ENCODE measurements at places on chromosomes 7 and 10.
A peak's percentile ranks its signal among the peaks of the same experiment; 100 is the strongest.

DNA sequence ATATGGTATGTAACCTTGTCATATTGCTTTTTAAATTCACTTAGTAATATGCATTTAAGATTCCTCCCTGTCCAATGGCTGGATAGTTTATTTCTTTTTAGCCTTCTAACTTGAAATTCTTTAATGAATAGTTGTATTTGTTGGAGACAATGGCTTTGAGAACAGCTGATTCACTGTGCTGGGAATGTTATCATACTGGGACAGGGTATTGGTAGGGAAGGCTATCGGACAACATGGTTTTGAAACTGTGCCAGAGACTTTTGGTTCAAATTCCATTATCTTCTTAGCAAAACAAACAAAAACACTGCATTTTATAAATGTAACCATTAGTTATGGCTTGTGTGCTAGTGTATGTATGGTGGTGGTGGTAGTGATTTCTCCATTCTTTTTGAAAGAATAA is 517.1 kb upstream of the ANKRD30A start:
- DNase-seq, result no peak

DNA sequence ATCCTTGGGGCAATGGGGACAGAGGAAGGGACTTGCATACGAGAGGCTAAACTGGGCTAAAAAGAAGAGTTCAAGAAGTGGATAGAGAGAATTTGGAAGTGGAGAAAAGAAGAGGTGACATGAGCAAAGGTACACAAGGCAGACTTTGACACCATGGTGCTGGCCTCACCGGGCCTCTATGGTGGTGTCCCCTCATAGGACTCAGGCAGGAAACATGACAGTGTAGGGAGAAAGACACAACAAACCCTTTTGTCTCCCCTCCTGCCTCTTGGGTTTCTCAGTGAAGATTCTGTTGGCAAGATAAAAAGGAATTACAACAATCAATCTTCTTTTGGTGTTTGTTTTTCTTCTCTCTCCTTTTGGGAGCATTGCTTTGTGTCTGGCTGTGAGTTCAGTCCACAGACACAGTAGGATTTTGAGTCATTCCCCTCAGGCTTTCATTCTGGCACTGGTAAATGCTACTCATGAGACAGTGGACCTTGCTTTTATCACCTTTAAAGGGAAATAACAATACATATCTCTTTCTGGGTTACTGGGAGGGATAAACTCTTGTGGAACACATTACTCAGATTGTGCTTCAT is 827.7 kb downstream of the TNS3 start:
- DNase-seq, result no peak

- DNase-seq, result no peak
These were observed 102.4 kb upstream of the SH2B2 start for GRCh38 chr7:102184303-102184702.

- DNase-seq, result no peak
These were observed 91.7 kb upstream of the ZMIZ1 start for GRCh38 chr10:78976825-78977755.

- no peak for DNase-seq
These were observed 7.1 kb upstream of the TEX36 start for GRCh38 chr10:125689955-125690569.

DNA sequence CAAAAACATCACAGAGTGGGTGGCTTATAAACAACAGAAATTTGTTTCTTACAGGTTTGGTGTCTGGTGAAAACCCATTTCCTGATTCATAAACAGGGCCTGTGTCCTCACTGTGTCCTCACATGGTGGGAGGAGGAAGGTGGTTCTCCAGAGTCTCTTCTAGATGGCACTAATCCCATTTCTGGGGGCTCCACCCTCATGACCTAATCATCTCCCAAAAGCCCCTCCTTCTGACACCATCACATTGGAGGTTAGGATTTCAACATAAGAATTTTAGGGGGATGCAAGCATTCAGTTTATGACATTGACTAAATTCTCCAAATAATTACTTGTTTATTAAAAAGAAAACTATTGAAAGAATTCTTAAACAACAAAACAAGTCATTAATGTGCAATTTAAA is 116.0 kb downstream of the CHN2 start:
- DNase-seq, result no peak

GRCh38 chr7:149624006-149624405 is 126.4 kb upstream of the ZNF746 start:
- no peak for DNase-seq

- no peak for DNase-seq
These were observed 77.0 kb upstream of the PODXL start for GRCh38 chr7:131633342-131633843.

DNA sequence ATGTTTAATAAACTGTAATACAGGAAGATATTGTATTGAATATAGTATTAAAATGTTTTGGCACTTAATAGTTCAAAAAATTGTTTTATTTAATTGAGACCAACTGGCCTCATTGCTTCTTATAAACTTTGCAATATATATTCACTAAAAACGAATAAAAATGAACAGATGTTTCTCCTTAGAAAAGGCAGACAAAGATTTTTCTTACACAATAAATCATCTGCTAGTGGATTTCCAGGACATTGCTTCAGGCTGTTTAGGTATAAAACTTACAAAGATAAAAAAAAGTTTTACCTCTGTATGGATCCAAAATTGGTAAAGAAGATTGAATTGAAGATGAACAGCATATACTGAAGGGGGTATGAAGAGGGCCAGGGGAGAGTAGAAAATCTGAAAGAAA is 143.6 kb downstream of the AGMO start:
- no peak for DNase-seq

- DNase-seq, result no peak
These were observed 243.1 kb downstream of the KIAA1217 start for GRCh38 chr10:24452030-24452429.

DNA sequence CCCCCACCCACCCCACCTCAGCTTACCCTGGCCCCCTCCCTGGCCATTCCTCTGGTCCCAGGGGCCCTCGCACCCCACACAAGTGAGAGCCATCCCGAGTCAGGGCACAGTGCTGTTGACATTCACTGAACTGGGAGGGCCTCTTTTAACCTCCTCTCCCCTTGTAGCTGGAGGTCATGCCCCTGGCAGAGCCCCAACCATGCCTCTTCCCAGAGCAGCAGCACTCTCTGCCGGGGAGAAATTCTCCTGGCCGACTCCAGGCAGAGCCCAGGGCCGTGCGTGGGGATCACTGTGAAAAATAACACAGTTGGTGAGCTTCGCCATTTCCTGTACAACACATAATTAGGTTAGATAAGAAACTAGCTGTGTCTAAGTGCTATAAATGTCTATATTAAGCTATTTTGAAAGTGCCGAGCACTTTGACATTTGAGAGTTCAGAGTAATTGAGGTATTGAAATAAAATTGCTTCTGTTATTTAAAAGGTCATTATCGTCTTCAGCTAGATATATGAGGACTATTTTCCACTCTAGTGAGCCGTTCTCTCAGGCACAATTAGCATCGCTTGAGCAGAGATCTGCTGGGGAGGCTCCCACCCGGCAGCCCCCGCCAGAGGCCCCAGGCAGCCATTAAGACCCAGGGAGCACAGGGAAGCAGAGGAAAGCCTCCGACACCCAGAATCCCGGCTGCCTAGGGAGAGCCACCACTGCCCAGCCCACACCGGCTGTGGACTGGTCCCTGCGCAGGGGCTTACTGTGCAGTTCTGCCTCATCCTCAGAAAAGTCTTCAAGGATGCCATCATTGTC is 62.4 kb upstream of the LRRC18 start:
- DNase-seq, result peak; percentile 19

DNA sequence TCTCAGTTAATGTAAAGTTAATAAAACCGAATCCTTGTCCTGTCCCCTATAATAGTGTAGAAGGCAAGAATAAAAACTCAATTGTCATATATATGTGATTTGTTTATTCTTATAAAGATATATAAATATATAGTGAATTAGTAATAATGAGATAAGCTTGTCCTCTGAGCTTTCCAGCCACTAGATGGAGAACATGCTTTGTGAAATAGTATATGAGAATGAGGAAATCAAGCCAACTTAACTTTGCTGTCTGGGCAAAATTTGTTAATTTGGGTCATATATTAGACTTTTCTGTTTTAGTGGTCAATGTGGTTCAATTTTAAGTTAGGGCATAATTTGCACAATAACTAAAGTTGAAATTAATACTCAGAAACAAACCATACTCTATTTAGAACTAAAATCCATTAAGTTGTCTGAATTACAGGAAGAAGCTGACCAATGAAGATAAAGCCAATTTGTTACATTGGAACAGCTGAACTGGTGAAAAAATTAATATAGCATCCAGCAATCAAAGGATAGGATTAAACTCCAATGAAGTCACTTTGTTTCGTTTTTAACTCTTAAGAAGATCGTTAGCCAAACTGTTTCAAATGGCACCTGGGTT is 595.0 kb downstream of the ARL4A start:
- no peak for DNase-seq

DNA sequence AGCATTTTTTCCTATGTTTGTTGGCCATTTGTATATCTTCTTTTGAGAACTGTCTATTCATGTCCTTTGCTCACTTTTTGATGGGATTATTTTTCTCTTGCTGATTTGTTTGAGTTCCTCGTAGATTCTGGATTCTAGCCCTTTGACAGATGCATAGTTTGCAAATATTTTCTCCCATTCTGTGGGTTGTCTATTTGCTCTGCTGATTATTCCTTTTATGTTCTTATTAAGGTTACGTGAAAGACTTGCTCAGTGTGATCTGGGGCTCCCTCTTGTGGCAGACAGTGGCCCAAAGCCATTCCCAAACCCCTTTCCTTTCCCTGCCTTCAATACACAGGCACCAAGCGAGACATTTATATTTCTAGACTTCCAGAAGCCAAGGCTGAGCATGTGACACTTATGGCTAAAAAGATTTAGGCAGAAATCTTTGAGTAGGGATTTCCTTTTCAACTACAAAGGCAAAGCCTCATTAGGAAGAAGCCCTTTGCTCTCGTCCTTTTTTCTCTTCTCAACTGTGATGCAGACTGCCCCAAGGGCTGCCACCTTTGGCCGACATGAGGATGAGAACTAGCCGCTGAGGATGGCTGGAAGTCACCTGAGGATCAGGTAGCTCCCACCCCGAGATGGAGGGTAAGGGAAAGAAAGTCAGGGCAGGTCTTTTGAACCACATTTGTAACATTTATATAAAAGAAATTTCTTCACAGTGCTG is 23.6 kb downstream of the ST8SIA6 start:
- DNase-seq, result peak; percentile 76

GRCh38 chr7:25642849-25643248 is 414.6 kb upstream of the NPVF start:
- no peak for DNase-seq

DNA sequence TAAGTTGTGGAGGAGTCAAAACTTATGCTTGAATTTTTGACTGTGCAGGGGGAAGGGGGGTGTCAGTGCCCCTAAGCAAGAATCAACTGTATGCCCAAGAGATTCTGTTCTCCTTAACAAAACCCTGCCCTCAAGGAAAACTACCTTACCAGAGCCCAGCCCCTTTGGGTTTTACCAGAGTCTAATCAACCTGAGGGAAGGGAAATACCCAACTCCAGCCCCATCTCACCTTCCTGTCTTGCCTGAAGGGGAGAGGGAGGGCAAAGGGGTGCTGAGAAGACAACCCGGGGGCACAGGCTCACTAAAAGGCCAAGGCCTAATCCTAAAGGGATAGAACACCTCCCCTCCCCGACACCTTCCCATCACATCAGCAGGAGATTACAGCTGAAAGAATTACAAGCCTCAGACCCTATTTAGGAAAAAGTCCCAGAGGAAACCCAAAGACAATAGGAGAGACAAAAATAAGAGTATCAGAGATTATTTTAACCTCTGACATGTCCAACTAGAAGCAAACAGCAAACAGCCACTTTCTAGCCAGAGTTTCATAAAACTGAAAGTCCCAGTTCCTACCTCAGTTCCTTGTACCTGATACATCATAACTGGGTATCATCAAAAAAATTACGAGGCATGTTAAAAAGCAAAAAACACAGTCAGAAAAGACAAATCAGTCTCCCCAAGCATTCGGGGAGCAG is 26.8 kb upstream of the C7orf33 start:
- no peak for DNase-seq

DNA sequence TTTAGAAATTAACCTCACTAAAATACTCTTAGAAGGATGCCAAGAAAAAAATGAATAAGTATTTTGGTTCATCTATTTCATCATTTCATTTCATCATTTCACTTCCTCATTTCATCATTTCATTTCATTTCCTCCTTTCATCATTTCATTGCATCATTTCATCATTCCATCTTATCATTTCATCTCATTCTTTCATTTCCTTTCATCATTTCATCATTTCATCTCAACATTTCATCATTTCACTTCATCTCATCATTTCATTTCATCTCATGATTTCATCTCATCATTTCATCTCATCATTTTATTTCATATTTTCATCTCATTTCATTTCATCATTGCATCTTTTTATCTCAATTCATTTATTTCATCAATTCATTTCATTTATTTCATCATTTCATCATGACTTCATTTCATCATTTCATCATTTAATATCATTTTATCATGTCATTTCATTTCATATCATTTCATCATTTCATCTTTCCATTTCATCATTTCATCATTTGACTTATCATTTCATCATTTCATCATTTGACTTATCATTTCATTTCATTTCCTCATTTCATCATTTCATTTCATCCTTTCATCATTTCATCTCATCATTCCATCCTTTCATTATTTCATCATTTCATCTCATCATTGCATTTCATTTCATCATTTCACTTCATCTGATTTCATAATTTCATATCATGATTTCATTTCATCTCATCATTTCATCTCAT is 129.9 kb downstream of the ZNF92 start:
- DNase-seq, result no peak

GRCh38 chr7:82109288-82109687 is 334.3 kb downstream of the CACNA2D1 start:
- no peak for DNase-seq

DNA sequence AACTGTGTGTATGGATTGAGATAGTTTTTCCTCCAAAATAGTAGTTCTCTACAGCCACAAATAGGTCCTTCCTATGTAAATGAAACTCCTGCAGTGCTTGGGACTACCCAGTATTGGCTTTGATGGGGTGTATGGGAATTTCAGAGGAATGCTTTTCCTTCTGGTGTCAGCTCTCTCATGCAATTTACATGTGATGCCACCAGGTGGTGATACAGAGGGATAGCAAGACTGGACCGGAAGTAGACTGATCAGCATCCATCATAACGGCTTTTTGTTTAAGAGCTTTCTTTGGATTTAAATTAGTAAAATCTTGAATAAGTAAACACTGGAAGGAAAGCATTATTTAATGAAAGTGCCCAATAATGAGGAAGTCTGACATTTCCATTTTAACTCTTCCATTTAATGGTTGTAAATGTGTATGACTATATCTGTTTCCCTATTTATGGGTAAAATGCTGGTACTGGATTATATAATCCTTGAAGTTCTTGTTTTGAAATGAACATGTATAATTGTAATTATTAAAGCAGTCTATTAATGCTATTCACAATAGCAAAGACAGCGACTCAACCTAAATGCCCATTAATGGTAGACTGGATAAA is 22.7 kb downstream of the DYNC1I1 start:
- DNase-seq, result no peak

- no peak for DNase-seq
These were observed 105.5 kb upstream of the TBX20 start for GRCh38 chr7:35359423-35359822.
